ENCODE measurements at places on chromosomes 16 and 17. TPM values are rescaled to one million over a fixed set of nuclear protein-coding genes. Genes with fewer than 3 reads are reported as not detected.

DNA sequence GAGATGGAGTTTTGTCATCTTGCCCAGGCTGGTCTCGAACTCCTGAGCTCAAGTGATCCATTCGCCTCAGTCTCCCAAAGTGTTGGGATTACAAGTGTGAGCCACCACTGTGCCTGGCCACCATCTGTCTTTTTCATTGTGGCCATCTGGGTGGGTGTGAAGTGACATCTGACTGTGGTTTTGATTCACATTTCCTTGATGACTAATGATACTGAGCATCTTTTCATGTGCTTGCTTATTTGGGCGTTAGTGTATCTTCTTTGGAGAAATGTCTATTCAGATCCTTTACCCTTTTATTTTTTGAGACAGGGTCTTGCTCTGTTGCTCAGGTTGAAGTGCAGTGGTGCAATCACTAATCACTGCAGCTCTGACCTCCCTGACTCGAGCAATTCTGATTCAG, 53.9 kb upstream of the ERN1 start:
- DNase-seq: no peak

GRCh38 chr16:8964462-8964861, 756 bp upstream of the USP7 start:
- DNase-seq: no peak

DNA sequence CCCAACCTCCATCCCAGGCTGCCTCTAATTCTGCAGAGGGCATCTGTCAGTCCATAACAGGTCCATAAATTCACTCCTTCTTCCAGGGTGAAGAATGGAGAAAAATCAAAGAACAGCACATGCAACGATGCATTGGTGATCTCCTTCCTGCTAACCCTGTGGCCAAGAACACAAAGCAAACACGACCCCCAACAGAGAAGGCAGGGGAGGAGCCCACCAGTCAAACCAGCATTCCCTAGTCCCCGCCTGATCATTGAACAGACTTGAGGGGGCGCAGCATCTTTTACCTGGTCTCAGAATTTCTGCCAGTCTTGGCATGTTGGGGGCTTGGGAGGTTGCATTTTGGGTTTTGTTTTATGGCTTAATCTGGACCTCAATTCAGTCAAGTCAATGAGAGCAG, 476.0 kb downstream of the SLC39A11 start:
- DNase-seq: no peak

DNA sequence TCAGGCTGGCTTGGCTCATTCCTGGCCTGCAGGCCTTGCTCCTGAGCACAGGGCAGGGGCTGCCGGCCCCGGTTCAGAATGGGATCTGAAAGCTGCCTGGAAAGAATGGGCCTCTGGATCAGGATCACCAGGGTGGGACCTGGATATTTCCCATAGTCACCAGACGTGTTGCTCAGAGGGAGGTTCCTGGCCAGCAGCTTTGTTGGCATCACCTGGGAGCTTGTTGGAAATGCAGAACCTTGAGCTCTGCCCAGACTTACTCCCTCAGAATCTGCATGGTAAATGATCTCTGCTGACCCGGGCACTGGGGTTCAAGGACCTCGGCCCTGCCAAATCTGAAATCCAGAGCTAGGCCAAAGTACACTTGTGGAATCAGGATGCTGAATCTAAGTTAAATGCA, 29.5 kb upstream of the MED9 start:
- DNase-seq: no peak

- DNase-seq: peak; percentile 93
These were observed 11.8 kb downstream of the HID1 start for GRCh38 chr17:74960570-74961342.

DNA sequence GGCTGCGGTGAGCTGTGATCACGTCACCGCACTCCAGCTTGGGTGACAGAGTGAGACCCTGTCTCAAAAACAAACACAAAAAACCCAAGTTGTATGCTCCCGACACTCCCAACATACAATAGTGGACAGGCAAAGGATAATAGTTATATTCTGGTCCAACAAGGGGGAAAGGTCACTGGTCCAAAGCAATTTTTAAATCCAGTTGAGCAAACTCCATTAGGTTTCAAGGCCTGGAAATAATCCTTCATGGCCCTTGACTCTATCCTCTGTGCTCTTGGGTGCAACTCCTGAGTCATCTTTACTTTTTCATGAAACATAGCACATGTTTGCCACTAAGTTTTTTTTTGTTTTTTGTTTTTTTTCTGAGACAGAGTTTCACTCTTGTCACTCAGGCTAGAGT, 50.3 kb upstream of the PHOSPHO1 start:
- DNase-seq: no peak

DNA sequence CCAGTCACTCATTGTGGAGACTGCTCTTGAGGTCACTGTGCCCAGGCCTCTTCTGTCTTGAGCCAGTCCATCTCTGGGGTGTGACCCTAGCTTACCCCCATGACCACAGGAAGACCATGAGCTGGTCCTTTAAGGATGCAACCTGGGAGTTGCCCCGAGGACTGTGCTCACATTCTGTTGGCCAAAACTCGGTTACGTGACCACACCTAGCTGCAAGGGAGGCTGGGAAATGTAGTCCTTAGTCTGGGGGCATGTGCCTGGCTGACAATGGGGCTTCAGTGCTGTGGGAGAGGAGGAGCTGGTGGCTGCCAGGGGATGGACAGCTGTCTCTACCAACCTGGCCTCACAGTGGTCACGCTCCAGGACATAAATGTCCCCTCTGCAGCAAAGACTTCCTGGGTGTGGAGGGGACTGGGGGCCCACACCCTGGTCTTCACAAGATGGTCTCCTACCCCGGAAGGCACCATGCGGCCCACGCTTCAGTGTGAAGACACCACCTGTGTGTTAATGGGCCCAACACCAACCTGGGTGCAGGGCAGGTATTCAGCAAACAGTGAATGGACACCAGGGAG, 55.4 kb downstream of the JPH3 start:
- DNase-seq: peak; percentile 84

DNA sequence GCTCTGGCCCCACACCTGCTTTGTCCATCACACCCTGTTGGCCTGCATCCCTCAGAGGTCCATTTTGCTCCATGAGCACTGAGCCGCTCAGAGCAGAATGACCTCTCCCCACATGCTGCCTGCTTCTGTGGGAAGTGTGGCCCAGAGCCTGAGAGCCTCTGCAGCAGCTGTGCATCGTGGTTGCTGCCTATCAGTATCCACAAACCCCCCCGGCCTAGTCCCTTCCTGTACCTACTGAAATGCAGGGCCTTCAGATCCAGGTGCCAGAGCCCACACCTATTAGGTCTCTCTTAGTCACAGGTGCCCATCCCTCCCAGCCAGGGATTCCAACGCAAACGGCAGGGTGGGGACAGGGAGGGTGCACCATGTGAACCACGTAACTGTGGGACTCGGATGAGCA, 16.6 kb upstream of the TRPV3 start:
- no peak for DNase-seq

DNA sequence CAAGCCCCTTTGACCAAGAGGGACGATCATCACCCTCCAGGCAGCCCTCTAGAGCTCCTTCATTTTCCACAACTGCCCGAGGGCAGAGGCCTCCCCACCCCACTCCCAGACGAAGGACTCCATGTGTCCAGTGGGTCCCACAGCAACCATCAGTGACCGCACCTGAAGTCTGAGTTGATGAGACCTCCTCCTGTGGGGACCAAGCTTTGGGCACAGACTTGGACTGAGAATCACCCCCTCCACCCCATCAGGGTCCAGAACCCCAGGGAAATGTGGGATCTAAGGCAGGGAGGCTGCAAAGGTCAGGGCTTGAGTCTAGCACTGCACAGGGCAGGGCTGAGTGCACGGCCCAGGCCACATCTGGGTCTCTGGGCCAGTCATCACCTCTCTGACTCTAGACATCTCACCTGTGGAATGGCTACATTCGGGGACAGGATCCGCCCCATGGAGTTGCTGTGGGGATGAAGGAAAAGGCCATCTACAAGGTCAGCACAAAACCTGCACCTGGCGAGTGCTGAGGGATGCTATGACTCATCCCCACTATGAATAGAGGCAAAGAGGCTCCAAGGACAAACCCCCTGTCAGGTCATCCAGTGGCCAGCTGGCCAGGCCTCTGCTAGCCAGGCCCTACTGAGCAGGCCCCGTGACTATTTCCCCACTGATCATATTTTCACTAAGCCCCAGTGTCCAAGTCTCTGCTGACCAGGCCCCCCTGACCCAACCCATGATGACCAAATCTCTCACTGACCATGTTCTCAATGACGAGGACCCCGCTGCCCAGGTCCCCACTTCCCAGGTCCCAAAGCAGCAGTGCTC, 38.4 kb downstream of the TNFRSF13B start:
- DNase-seq: peak; percentile 34

GRCh38 chr17:58269557-58270291, 11.0 kb downstream of the MPO start:
- no peak for DNase-seq

- DNase-seq: no peak
These were observed 59.1 kb downstream of the C17orf67 start for GRCh38 chr17:56774650-56775049.

DNA sequence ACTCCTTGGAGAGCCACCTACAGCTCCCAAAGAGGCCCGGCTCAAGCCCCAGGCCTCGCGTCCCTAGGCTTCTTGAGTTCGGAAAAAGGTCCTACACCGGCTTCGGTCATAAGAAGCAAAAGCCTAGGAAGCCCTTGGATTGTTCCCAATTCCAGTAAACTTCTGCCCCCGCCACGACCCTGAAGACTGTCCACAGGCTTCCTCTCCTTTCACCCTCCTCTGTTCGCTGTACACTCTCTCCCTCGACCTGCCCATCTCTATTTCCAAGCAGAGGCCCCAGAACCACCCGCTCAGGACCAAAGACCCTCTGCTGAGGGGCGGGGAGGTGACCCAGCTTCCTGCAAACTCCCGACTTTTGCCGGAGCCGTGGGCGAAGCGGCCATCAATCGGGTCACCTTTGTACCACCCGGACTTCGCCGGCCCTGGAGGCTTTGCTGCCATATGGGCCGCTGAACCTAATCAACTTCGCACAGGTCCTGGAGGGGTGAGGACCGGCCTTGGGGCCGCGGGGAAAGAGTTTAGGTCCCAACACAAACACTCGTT, 2.7 kb downstream of the HOXB2 start:
- DNase-seq: no peak

GRCh38 chr16:11032000-11032921, 87.9 kb downstream of the CLEC16A start:
- no peak for DNase-seq

- DNase-seq: no peak
These were observed 6.1 kb downstream of the SSTR5 start for GRCh38 chr16:1078579-1079021.

- DNase-seq: no peak
These were observed 2.5 kb downstream of the KRTAP9-6 start for GRCh38 chr17:41267711-41268110.

DNA sequence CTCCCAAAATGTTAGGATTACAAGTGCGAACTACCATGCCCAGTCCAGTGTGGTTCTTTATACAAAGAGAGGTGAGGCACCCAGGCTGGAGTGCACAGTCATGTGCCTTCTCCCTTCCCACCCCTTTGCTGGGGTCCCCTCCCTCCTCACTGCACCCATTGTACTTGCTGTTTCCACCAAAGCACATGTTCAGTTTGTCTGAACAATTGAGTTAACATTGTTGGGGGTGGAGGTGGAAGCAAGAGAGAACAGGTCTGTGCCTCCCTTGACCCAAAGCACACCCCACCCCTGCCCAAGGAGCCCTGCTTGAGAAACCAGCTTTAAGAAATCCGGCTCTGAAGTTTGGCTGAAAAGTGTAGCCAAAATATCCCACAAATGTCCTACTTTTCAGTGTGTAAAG, 142.3 kb upstream of the CDH5 start:
- no peak for DNase-seq

GRCh38 chr17:50323060-50323459, 22.9 kb upstream of the XYLT2 start:
- no peak for DNase-seq

DNA sequence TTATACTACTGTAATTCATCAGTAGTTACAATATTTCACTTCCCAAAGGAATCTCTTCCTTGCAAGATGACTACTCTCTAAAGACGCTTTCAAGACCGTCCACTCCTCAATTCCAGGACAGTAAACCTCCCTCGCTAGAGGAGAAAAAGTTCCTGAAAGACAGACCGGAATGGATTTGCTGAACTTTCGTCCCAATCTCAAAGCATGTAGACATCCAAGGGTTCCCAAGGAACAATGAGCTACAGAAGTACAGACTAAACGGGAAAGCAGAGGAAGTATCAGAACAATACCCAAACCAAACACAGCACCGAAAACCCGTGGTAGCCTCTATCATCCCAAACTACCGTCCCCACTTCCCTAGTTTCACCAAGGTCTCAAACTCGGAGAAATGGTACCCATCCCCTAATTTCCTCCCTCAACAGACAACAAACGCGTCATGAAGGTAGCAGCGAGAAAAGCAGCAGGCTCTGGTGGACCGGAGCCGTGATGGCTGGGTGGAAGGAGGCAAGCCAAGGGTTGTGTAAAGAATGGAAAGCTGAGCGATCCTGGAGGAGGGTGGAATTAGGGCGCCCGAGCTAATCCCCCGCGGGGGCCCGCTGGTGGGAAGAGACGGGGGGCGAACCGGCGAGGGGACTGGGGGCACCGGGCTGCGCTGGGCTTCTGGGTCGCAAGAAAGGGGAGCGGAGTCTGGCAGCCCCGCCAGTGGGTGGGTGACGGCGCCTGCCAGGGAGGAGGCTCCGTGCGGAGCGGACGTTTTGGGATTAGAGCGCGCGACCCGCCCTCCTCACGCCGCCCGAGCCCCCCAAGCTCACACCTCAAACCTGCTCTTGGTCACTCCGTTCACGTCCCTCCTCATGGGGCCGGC, 647 bp downstream of the FBXL20 start:
- DNase-seq: no peak

GRCh38 chr16:23566724-23567123, 9.2 kb downstream of the UBFD1 start:
- no peak for DNase-seq

DNA sequence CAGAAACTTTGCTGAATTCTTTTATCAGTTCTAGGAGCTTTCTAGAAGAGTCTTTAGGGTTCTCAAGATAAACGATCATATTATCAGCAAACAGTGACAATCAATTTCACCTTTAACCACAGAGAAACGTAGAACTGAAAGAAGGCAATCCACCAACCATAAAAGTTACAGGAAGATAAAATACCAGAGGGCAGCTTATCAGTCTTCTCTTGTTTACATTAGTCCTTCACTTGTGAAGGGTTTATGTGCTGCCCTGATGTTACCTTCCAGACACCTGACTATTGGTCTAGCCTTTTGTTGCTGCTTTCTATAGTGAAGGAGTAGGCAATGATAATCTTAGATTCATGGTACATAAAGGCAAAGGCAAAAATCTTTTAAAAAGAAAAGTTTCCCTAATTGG, 73.2 kb upstream of the EFCAB3 start:
- no peak for DNase-seq

Gene ENPP7
- not detected for total RNA-seq

Gene FOXN1
- total RNA-seq: not detected

Gene ITGAL
- total RNA-seq: not detected

Gene ACSF2
- total RNA-seq: 12.2 TPM

Gene MFSD11
- total RNA-seq: 19.9 TPM

Gene TBC1D26
- 0.83 TPM for total RNA-seq

Gene GAA
- 28.9 TPM for total RNA-seq

Gene ZNF267
- 36.1 TPM for total RNA-seq

Gene TK1
- total RNA-seq: 98.7 TPM

Gene BAHCC1
- 3.1 TPM for total RNA-seq

Gene ZMYND15
- total RNA-seq: 0.44 TPM

Gene CRYM
- 17.8 TPM for total RNA-seq

Gene NLK
- total RNA-seq: 30.9 TPM

Gene PRSS36
- total RNA-seq: 0.72 TPM

Gene ARL5C
- total RNA-seq: not detected

Gene TM4SF5
- total RNA-seq: not detected

Measured in H9 (cell line).